ENCODE measurements at places on chromosomes 12 and 14. TPM values are rescaled to one million over a fixed set of nuclear protein-coding genes. Genes with fewer than 3 reads are reported as not detected.

The RPGRIP1 gene
- 0.07 TPM for total RNA-seq

The KCNH5 gene
- total RNA-seq, result not detected

The NOS1 gene
- not detected for total RNA-seq

The LTBP2 gene
- total RNA-seq, result 0.10 TPM

The OR4Q2 gene
- total RNA-seq, result not detected

The TPPP2 gene
- total RNA-seq, result not detected

The CFAP73 gene
- 0.90 TPM for total RNA-seq

The SOAT2 gene
- 1.1 TPM for total RNA-seq

DNA sequence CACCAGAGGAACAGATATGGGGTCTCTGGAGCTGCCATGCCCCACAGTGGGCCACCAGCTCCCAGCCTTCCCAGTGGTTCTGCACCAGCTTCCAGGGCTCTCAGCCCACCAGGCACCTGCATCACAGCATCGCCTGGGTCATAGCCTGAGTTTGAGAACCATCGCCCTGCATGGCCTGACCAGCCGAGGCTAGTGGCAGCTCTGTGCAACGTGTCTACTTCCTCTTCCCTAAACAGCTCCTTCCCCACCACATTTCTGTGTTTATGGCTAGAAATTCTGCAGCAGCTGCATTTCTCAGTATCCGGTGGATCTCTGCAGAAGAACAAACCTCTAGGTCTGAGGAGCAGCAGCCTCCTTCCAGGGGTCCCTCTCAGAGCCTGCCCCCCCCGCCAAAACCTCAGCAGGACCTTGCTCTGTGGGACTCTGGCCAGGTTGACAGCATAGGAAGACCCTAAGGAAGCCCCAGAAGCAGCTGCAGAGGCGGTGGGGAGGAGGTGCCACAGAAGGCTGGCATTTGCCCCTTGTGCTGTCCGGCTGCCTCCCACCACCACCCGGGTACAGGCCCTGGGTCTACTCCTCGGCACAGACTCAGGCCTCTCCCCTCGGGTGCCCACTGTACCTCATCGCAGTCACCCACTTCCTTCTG, 47.7 kb downstream of the PSMA6 start:
- DNase-seq, result no peak

GRCh38 chr14:94995551-94995950, 161.8 kb downstream of the DICER1 start:
- DNase-seq, result no peak

- DNase-seq, result no peak
Measured at GRCh38 chr12:30278401-30278800, 417.3 kb downstream of the IPO8 start.

- DNase-seq, result no peak
Measured at GRCh38 chr12:132227782-132228475, 83.7 kb downstream of the NOC4L start.

DNA sequence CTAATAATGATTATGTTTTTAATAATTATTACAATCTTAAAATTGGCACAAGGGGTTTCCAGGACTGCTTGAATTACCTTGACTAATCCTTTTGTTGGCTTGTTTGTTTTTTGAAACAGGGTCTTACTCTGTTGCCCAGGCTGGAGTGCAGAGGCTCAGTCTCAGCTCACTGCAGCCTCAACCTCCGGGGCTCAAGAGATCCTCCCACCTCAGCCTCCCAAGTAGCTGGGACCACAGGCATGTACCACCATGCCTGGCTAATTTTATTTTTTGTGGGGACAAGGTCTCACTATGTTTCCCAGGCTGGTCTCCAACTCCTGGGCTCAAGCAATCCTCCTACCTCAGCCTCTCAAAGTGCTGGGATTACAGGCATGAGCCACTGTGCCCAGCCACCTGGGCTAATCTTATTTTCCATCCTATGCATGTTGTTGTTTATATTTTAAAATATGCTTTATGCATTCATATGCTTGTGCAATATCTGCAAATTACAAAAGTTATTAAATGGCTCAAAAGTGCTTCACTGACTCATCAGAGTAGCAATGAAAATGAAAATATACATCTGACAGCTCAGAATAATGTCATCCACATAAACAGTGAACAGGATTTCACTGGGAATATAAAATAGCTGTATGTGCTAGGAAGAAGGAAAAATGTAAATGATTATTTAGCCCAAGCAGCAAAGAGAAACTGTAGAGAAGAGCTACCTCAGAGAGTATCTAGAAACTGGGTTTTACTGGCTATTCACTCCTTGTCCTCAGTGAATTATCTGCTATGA, 24.8 kb upstream of the PLEKHG6 start:
- no peak for DNase-seq

GRCh38 chr12:12718381-12718759, 1.2 kb downstream of the CDKN1B start:
- DNase-seq, result no peak

- no peak for DNase-seq
Measured at GRCh38 chr14:87967496-87967895, 25.5 kb downstream of the GALC start.

DNA sequence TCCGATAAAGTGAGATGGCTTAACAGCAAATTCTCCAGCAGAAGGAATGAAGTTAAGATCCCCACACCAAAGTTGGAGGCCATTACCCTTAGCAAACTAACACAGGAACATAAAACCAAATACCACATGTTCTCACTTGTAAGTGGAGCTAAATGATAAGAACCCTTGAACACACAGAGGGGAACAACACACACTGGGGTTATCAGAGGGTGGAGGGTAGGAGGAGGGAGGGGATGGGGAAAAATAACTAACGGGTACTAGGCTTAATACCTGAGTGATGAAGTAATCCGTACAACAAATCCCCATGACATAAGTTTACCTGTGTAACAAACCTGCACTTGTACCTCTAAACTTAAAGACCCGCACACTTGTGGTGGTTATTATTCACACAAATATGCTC, 240.4 kb upstream of the NAV3 start:
- DNase-seq, result no peak

DNA sequence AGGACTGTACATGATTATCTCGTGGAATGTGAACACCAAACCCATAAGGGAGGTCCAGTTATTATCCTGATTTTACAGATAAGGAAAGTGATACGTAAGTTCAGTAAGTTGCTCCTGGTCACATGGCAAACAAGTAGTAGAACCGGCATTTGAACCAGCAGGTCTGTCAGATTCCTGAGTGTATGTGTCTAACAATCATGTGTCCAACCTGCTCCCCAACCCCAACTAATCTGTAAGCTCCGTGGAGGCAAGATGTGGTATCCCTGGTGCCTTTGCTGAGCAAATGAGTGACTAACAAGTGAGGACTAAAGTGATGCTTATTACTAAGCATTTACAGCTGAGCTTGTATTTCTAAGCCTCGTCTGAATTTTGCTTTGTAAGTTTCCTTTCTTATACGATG, 65.9 kb downstream of the PTPN21 start:
- DNase-seq, result no peak
